ENCODE measurements at places on chromosomes 6 and 20.
A peak's percentile ranks its signal among the peaks of the same experiment; 100 is the strongest.

DNA sequence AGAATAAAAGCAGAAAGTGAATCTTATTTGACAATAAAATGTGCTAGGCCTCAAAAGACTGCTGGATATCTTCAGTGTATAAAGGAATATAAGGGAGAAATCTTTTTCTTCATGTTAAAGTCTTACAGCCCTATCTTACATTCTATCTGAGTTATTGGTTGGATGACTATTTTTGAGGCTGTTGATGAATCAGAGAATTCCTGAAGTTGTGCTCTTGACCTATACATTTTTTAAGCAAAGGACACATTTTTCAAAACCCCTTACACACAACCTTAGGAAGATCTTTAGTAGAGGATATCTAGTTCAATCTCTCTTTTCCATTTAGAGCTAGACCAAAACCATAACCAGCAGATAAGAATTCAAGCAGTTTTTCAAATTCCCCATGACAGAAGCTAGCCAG lies 10.9 kb upstream of the CGA start:
- no peak for DNase-seq

DNA sequence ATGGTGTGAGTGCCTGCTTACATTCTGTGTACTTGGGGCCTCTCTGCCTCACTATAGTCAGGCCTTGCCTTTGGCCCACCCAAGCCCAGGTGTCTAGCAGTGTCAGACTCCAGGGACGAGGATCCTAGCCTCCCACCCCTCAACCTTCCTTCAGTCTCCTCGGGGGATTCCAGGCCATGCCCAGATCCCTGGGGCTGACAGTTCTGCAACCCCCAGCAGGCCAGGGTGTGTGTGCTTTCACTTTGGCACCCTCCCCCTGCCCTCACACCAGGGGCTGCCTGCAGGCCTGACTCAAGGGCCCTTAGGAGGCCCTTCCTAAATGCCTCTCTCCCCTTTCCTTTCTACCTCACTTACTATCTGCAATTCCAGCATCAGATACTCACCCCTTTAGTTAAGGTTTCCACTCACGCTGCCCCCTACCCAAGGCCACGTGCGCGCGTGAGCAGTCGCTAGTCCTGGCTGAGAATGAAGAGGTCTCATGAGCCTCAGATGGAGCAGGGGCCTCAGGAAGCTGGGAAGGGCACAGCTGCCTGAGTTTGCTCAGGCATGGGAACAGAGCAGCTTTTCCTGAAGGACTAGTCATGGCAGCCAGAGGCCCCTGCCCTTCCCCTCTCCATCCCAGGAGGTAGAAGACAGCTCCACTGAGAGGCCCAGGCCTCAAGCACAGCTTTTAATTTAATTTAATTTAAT lies 859 bp upstream of the CLPS start:
- peak; percentile 99 for DNase-seq

DNA sequence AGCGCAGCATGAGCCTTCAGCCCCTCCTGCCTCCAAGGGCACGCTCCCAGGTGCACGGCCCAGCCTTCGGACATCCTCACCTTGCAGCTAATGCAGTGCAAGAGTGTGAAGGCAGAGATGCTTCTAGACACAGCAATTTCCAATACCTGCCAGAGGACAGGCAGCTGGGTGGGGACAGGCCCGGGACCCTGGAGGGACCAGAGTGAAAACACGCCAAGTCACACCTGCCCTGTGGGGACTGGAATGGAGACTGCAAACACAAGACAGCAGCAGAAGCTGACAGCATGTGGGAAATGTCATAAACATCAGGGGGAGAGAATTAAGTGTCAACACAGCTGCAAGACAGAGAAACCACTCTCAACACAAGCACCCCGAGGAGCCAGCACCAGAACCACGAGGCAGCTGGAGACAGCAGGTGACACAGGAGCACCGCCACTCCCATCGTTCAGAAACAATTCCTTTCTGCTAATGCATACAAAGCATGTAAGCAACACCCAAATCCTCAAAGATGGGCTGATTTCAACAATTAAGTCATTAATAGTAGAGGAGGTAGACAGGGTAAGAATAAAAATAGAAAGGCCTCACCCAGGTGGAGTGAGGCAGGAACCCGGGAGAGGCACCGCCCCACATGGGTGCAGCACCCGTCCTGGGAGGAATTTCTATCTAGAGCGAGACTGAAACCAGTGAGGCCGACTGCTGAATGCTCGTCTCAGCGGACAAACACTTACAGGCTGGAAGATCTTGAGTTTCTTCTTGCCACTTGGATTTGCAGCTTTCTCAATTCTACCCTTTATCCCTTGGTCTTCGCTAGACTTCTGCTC lies 17.1 kb downstream of the DIDO1 start:
- DNase-seq, result no peak

DNA sequence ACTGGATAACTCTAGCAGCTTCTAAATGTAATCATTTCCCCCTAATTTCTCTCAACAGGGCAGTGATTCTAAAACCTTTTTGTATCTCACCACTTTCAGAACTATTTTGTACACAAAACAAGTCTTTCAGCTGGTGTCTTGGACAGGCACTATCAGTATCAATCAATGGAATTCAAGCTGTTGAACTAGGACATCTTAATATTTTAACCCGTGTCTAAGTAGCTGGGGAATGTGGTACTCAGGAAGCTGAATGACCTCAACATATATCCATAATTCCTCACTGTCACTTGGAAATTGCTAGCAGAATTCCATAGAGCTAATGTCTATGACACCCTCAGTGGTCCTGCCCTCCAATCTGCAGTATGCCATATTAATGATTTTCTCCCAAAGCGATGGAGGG lies 24.5 kb downstream of the ADAT2 start:
- DNase-seq, result no peak

DNA sequence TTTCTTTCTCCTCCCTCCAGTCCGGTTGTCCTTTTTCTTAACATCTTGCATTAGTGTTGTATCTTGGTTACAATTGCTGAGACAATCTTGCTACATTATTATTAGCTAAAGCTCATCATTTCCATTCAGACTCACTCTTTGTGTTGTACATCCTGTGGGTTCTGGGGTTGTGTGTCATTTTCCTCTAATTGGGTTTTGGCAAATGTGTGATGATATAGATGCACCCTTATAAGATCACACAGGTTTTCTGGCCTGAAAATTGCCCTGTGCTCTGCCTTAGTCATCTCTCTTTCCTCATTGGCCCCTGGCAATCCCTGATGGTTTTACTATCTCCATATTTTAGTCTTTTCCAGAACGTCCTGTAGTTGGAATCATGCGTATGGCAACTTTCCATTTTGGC lies 60.1 kb downstream of the PPP1R14C start:
- no peak for DNase-seq
